AG08396 (cell line): ENCODE measurements at places on chromosomes 4 and X.

- DNase-seq, result no peak
Measured at GRCh38 chrX:154542723-154543424, 3.8 kb downstream of the G6PD start.

DNA sequence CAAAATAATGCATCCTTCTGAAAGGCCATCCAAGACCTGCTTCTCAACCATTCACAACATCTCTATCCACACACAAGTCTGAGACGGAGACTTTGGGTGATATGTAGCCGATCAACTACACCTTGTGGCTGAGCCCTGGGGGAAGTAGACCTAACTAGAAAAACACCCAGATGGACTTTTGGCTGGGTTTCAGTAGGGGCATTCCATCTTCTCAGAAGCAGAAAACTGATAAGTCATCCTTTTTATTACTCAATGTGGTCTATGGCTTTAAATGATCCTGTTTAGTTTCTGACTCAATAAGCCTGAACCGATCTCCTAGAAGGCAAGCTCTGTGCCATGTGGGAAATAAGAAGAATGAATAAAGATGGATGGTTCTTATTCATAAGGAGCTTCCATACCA is 82.5 kb upstream of the AFF2 start:
- no peak for DNase-seq

DNA sequence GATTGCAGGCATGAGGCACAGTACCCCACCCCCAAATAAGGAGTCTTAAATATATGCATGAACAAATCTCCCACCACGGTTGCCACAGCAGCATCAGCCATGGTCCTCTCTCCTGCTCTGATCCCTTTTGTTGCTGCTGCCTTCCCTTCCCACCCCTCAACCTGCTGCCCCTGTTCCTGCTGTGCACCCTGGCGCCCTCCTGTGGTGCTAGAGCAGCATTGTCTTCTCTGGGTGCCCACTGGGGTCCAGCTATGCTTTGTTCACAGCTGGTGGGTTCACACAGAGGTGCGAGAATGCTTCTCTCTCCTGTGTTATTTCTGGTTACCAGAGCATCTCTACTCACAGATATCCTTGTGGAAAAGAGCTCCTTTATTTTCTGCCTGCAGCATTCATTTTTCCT is 116.2 kb downstream of the GATB start:
- DNase-seq, result no peak

DNA sequence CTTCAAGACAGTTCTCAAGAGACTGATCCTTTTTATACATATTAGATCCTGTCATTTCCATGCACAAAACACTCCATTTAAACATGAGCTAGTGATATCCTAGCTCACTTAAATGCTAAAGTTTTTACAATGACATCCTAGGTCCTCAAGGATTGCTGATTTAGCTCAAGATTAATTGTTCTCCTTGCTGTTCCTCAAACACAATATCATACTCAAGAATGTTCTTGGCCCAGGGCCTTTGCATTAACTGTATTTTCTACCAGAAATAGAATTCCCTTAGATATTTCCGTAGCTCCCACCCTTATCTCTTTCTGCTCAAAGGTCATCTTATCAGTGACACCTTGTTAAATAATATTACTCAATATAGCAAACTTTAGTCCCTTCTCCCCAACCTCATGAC is 270.1 kb downstream of the GALNTL6 start:
- DNase-seq, result no peak

GRCh38 chr4:142129931-142130330 is 493.5 kb downstream of the IL15 start:
- no peak for DNase-seq

GRCh38 chrX:19293606-19294325 is 50.0 kb upstream of the PDHA1 start:
- no peak for DNase-seq

- DNase-seq, result no peak
Measured at GRCh38 chrX:144791298-144791697, 456.0 kb upstream of the SPANXN1 start.

DNA sequence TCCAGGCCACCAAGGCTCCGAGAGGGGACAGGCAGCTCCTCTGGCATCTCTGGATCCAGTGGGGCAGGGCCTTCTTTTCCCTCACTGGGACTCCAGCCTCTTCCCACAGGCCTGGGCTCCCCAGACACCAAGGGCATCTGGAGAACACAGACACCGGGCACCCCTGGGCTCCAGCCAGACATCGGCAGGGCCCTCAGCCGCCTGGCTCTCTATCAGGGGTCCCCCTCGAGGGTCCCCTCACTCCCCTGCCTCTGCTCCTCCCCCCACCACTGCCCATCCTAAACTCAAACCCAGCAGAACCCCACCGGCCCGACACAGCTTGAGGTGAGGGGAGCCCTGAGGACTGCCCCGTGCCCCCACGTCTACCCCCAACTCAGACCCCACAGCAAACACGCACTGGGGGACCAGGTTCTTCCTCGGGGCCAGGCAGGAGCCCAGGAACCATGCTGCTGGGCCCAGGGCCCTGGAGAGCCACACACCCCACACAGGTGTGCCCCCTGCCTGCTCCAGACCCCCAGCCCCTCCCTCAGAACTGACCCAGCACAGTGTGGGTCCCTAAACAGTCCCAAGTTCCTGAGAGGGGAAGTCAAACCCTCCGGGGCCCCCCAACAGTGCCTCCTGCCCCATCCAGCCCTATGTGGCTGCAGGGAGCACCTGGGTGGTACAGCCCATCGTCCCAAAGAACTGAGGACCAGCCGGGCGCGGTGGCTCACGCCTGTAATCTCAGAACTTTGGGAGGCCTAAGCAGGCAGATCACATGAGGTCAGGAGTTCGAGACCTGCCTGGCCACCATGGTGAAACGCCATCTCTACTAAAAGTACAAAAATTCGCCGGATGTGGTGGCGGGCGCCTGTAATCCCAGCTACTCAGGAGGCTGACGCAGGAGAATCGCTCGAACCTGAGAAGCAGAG is 86.8 kb downstream of the FAM53A start:
- no peak for DNase-seq
